ENCODE measurements at places on chromosomes 4 and X.

DNA sequence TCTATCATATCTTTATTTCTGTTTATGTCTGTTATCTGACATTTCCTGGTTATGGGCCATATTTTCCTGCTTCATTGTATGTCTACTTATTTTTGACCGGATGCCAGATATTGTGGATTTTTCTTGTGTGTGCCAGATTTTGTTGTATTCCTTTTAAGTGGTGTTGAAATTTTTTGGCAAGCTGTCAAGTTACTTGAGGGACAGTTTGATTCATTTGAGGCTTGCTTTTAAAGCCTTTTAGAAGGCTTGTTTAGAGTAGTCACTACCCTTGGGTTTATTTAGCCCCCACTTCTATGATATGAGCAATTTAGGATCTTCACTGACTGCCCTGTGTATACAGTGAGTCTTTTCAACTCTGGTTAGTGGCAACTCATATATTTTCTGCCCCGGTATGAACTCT is 29.2 kb upstream of the NPY2R start:
- DNase-seq = no peak

DNA sequence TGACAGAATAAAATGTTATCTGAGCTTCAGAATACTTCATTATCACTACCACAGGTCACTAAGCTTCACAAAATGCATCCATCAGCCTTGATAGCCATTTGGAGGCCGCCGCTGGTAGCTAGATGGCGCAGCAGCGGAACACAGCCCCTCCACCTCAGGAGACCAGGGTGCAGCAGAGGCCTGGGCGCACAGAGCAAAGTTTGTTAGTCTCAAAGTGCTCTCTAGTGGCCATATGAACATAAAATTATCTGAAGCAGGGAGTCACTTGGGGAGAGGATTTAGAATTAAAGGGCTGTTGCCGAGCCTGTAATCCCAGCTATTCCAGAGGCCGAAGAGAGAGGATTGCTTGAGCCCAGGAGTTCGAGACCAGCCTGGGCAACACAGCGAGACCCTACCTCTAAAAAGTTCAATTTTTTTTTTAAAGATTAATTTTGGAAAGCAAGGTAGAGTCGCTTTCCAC is 8.1 kb upstream of the DCTD start:
- peak; percentile 77 for DNase-seq

- no peak for DNase-seq
Observed at GRCh38 chrX:103052625-103053024, 11.3 kb downstream of the BEX1 start.

- DNase-seq = no peak
Observed at GRCh38 chr4:90318193-90318592, 191.0 kb downstream of the CCSER1 start.

GRCh38 chr4:63106600-63106999 is 1302.7 kb downstream of the TECRL start:
- no peak for DNase-seq

DNA sequence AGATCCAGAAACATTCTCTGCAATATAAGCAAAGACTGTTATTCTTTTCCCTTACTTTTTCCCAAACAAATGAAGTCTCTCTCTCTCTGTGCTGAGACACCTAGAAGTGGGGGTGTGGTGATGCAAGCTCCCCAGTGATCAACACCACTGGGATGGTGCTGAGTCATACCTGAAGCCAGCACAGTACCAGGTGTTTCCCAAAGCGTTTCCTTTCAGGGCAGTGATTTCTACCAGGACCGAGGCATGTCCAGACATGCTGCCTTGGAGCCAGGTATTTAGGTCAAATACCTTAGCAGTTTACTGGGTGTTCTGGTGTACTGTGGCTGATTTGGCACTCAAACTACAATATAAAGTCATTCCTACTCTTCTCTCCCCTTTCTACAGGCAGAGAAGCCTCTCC is 726.5 kb downstream of the FAM133A start:
- no peak for DNase-seq

GRCh38 chr4:144202081-144202480 is 61.6 kb upstream of the GYPA start:
- no peak for DNase-seq
